ENCODE measurements at places on chromosomes 12 and 14.

DNA sequence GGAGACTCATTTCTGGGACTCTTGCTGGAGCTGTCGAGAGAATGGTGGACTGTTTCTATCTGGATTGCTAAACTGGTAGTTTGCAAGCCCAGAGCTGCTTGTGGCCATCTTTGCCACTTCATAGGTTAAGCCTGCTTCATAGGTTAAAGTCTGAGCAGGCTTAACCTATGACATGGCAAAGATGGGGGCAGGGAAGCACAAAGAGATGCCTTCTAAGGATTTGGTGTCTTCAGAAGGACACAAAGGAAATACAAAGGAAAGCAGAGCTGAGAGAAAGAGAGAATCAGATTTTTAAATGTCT, 78.4 kb upstream of the MAX start:
- DNase-seq, result no peak

GRCh38 chr12:11687528-11687927, 38.1 kb downstream of the ETV6 start:
- DNase-seq, result no peak

DNA sequence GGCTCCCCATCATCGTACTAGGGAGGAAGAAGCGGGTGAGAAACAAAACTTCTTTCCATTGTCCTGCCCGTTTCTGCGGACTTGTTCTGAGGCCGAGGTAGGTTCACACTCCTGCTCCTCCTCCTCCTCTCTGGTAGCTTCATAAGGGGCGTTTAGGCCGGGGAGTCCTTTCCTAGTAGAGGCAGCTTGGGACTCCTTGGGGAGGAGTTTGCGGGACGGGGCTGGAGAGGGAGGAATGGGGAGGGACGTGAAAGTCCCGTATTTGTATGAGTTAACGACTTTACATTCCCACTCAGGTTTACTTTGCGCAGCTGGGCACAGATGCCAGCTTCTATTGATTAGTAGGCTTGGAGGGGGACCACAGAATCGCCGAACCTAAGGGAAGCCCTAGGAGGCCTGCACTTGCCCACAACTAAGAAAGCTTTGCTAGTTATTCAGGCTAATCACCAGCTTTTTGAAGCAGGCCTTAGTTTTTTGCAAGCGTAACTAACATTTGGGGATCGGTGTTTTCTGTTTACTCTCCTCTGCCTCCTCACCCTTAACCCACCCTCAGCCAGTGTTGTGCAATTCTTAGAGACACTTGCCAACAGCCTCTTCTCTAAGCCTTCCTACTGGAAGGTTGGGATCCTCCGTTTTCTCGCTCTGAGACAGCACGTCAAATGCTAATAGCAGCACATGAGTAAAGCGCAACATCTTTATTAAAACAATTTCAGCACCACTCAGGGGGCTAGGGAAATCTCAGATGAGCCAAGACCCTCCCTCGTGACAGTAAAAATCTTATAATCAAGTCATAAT, 499 bp downstream of the RNASE4 start:
- no peak for DNase-seq

DNA sequence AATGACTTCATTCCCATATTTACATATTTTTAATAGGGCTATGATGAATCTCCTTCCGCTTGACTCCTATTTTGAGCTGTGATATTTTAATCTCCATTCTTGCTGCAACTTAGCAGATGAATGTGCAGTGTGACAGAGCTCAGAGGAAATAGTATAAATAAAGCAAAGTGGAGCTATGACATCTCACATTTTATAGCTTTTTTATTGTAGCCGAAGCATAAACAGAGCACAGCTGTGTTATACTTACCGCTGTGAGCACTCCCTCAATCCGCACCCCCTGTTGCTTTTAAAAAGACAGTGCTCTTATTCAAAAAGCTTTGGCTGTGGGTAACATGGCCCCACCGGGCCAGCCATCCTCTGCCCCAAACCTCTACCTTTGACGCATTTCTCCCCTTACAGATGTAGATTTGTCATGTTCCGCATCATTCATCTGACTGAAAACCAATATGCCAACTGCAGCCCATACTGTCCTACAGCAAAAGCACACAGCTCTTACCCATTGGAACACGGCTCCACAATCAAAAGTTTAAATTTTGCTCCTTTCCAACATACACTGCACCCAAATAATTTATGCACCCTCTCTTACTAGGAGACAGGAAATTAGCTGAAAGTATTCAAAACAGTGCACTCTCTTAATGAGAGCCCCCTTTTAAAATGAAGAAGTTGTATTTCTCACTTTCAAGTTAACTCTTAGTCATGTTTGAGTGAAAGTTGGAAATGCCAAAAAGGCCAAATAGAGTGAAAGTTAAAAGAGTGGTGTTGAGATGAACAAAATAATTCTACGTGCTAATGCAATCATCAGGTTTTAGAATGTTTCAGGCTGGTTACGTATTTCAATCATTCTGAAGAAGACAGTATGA, 429.3 kb upstream of the SOX5 start:
- DNase-seq, result no peak

GRCh38 chr12:102299731-102300130, 102.1 kb upstream of the PMCH start:
- DNase-seq, result no peak

GRCh38 chr12:114046236-114046998, 80.3 kb upstream of the RBM19 start:
- no peak for DNase-seq

DNA sequence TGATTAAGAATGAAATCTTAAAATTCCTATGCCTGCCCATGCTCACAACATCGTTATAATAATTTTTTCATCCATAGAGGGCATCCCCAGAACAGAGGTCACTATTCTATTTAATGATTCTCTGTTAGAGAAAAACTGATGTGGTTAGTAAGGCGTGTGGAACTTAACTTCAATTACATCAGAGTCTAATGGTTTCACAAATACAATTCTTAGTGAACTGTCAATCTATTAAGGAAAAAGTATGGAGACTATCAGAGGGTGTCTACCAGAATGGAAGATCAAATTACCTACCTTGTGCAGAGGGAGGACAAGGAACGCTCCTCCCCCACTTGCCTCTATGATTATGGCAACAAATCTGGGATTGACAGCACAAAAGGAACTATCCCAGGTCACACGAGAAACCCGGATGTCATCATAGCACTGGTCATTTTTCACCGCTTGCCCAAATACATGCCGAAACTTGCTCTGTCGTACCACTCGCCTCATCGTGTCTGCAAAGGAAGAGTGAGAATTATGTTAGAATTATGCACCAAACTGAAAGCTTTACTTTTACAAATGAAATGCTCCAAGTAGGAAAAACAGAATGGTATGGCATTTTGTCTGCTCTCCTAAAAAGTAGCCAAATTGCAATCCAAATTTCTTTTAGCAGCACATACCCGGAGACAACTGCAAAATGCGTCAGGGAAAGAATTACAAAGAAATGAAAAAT, 30.3 kb downstream of the CORO1C start:
- no peak for DNase-seq

DNA sequence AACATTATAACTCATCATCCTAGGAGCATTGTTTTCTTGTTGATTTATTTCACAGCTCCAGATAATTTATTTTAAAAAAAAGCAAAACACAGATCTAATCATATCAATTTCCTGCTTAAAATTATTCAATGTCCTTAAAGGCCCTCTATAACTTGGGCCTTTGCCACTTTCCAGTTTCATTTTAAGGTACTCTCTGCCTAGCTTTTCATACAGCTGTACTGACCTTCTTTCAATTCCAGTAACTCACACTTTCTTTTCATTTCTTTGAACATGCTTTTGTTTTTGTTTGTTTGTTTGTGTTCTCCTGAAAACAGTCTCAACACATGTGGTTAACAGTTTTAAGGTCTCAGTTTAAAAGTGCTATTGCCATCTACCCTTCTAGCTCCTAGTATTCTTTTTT, 281.9 kb downstream of the ACSS3 start:
- no peak for DNase-seq

DNA sequence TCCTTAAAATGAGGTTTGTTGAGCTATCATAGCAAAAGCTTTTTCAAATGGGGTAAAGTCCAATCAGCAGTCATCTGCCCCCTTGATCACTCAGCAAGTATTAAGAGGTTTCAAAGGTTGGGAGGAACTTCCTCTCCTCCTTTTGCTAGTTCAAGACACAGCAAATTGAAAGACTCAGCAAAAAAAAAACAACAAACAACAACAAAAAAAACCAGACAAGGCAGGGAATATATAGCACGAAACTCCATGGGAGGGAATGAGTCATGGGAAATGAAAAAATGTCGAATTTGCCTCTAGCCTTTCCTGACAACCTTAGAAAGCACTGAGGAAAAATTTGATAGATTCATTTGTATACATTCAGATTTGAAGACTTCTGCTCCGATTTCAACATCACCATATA, 1.6 kb upstream of the SLC7A8 start:
- DNase-seq, result no peak

- no peak for DNase-seq
Measured at GRCh38 chr14:90184571-90185266, 71.6 kb upstream of the PSMC1 start.

GRCh38 chr14:72726444-72726843, 167.5 kb downstream of the DPF3 start:
- DNase-seq, result no peak

DNA sequence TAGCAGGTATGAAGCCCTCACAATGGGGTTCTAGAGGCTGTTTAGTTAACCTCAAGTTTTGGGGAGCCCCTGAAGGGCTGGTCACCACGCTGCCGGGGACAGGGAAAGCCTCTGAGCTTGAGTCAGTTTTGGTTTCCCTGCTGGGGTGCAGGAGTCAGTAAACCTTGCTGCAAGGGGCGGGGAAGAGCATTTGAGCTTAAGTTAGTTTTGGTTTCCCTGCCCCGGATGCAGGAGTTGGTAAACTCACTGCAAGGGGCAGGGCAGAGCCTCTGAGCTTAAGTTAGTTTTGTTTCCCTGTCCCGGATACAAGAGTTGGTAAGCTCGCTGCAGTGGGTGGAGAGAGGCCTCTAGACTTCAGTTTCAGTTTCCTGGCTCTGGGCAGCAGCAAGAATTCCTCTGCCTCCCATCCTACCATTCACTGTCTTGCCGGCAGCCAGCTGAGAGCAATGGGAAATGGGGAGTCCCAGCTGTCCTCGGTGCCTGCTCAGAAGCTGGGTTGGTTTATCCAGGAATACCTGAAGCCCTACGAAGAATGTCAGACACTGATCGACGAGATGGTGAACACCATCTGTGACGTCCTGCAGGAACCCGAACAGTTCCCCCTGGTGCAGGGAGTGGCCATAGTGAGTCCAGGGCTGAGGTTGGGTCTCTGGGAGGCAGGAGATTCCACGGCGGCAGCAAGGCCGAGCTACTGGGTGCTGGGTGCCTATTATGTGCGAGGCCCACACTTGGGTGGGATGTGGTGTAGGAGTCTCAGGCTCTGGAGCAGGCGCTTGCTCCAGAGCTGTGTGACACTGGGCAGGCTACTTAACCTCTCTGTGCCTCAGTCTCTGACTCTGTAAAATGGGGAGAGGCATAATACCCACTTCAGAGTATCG, at the start of gene OAS2:
Gene OAS2, plus strand, starts transcription at position 357 of the 878 bp plus-strand sequence. Its CDS starts 90 bp downstream, at position 447.
- peak; percentile 69 for DNase-seq

- no peak for DNase-seq
Measured at GRCh38 chr12:79959484-79959883, 24.6 kb upstream of the PPP1R12A start.

GRCh38 chr12:106106892-106107291, 31.9 kb downstream of the NUAK1 start:
- no peak for DNase-seq

DNA sequence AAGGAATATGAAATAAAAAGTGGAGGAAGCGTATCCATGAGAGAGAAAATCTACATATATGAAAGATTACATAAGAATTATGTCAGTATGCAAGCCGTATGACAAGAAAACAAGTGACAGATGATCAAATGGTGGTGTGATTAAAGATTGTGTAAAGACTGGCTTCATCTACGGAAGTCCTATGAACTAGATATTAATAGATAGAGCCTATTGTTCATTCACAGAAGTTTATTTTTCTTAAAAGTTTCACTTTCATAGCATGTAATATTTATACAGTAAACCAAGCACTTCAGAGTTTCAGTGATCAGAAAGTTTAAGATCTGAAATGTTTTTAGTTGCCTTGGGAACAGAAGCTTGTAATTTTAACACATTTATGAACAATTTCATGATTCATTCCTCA, 84.5 kb downstream of the VRK1 start:
- DNase-seq, result no peak

GRCh38 chr14:77270361-77271112, 469 bp downstream of the NGB start:
- no peak for DNase-seq

DNA sequence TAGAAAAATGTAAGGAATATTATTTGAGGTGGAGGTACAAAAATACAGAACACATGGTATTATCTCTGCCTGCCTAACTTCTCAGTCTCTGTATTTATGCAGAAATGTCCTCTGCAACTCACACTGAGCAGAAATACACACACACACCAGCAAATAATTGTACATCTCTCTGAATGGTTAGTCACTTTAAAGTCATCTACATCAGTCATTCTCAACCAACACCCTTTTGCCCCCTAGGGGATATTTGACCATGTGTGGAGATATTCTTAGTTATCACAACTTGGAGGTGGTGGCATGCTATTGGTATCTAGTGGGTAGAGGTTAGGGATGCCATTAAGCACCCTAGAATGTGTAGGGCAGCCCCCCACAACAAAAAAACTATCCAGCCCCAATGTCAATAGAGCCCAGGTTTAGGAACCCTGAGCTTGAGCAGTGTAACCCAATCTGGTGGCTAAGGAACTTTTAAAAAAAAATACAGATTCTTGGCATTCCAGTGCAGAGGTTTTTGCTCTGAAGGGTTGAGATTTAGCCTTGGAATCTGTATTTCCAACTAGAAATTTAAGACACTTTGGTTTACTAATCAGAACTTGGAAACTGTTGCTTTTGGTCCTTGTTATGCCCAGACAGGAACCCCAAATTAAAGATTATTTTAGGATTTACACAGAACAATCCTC, 183.8 kb downstream of the TBX5 start:
- DNase-seq, result no peak

- DNase-seq, result no peak
Measured at GRCh38 chr14:105549481-105549880, 23.1 kb downstream of the TMEM121 start.

- DNase-seq, result no peak
Measured at GRCh38 chr14:76922584-76922983, 96.4 kb downstream of the LRRC74A start.

- no peak for DNase-seq
Measured at GRCh38 chr12:42094277-42094676, 50.4 kb downstream of the GXYLT1 start.

DNA sequence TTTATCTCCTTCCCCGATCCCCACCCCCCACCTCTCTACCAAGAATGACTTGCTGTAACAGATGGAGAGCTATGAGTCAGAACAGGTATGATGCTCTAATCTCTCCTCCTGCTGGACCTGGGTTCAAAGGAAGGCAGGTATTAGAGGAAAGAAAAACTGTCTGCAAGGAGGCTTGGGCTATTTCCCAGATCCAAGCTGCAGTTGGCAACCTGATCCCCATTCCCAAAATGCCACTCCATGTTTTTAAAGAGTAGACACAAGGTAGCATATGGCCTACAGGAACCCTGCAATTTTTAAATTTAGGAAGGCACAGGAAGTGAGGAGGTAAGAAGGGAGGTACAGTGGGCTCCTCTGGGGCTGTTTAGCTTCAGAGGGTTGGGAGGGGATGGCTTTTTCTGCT, 33.0 kb downstream of the SRRM4 start:
- no peak for DNase-seq

All from effector memory CD8-positive, alpha-beta T cell (primary cell).